Stimulated activated CD4-positive, alpha-beta T cell treated with anti-CD3 and anti-CD28 coated beads, Interleukin-4, amount 100 ng/mL, for 4 hours (primary cell): ENCODE measurements at places on chromosomes 4 and X.

DNA sequence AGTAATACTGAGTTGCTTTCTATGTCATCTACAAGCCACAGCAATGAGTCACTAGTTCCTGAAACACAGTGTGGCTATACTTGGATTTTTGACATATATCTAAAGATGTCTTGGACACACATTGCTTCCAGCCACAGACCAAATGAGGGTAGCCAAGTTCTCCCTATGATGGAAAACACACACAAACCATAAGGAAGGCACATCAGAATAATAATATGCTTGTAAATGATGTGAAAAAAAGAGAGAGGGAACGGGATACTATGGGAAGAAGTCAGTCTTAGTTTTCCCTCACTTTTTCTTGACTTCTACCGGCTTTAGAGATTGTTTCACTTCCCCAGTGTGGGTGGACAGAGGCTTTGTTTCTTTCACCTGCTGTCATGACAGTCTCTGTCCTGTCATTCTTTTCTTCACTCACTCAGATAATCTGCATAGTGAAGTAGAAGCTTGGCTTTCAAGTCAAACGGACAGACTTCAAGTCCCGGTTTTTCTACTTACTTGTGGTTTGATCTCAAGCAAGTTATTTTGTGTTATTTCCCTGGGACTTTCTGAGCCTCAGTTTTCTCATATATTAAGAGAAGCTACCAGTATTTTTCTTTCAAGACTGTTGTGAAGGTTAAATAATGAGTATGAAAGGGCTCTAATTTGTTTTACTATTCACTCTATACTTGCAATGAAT lies 34.7 kb downstream of the P2RY10 start:
- DNase-seq = no peak

DNA sequence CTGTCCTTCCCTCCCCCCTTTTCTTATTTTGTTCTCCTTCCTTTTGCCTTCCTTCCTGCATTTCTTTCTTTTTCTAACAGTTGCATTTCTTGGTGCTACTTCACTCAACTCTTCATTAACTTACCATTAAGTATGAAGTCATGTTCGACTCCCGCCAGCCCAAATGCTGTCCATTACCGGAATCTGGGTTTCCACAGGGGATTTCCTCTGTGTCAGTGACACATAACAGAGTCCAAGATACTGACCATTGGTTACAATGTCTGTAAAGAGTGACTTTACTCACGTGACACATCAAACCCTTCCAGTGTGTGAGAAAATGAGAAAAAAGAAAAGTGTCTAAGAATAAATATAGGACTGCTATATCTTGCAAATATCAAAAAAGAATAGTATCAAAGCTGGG lies 500.0 kb upstream of the FRG1 start:
- DNase-seq = no peak

- DNase-seq = no peak
Measured at GRCh38 chr4:81509822-81510221, 38.1 kb upstream of the RASGEF1B start.

DNA sequence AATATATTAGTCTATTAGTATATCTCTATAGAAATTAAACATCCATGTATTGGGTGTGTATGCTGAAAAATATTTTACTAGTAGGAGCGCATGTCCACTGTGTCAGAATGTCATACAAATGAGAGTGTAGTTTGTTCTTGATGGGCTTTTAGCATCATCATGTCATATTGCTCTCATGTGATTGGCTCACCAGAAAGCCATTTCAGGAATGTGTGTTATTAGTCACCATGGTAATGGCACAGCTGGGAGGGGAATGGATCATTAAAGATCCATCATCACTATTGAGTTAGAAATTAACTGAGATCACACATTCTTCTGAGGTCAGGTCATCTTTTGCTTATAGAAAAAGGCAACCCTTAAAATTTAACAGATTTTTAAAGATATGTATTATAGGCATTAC lies 77.3 kb downstream of the PHEX start:
- DNase-seq = no peak
